ENCODE measurements at places on chromosomes 16 and 17. TPM values are rescaled to one million over a fixed set of nuclear protein-coding genes. Genes with fewer than 3 reads are reported as not detected.

The TRPV3 gene
- total RNA-seq = 0.40 TPM

The DBF4B gene
- total RNA-seq = 12.9 TPM

The ACSM2A gene
- not detected for total RNA-seq

The CPNE7 gene
- total RNA-seq = 43.1 TPM

The TMEM208 gene
- 37.7 TPM for total RNA-seq

The PPY gene
- not detected for total RNA-seq

The CES5A gene
- total RNA-seq = not detected

The CRHR1 gene
- not detected for total RNA-seq

The MTSS2 gene
- 9.2 TPM for total RNA-seq

DNA sequence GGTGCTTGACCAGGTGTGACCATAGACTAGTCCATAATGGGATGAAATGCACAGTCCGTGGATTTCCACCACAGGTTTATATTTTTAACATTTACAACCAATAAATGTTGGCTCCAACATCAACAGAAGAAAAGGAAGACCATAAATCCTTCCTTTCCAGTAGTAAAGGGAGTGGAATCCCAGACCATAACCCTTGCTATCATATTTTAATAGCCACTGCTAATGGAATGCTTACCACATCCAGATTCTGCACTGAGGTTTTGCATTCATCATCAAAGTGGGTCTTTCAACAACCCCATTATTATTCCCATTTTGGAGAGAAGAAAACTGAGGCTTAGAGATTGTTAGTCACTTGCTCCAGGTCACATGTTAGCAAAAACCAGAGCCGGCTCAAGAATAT is 106.7 kb downstream of the FOXL1 start:
- no peak for DNase-seq

GRCh38 chr16:27326738-27327585 is 13.2 kb downstream of the IL4R start:
- no peak for DNase-seq

GRCh38 chr17:82242977-82243647 is 14.3 kb downstream of the SLC16A3 start:
- no peak for DNase-seq

- no peak for DNase-seq
Observed at GRCh38 chr17:47801176-47801765, 20.3 kb downstream of the OSBPL7 start.

DNA sequence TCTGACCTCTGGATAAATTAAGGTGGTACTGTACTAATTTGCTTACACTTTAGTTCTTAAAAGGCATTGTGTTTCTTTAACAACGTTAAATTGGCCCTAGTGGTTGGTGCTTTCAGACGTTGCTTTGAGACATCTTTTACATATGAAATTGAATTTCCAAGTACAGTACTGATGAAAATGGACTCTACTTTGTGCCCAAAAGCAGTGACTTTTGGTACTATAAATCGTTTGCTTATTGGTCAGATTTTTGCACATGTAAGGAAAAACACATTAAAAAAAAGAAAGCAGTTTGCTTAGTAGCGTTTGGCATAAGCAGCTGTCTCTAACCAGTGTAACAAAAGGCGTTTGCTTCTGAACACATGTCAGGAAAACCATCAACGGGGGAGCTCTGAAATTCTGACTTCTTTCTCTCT is 139.6 kb downstream of the CDK5R1 start:
- DNase-seq = no peak

GRCh38 chr17:9976283-9977179 is 71.5 kb upstream of the RCVRN start:
- DNase-seq = no peak

GRCh38 chr16:87844120-87844733 is 25.1 kb downstream of the SLC7A5 start:
- no peak for DNase-seq

GRCh38 chr16:81481207-81481821 is 36.7 kb downstream of the CMIP start:
- no peak for DNase-seq

DNA sequence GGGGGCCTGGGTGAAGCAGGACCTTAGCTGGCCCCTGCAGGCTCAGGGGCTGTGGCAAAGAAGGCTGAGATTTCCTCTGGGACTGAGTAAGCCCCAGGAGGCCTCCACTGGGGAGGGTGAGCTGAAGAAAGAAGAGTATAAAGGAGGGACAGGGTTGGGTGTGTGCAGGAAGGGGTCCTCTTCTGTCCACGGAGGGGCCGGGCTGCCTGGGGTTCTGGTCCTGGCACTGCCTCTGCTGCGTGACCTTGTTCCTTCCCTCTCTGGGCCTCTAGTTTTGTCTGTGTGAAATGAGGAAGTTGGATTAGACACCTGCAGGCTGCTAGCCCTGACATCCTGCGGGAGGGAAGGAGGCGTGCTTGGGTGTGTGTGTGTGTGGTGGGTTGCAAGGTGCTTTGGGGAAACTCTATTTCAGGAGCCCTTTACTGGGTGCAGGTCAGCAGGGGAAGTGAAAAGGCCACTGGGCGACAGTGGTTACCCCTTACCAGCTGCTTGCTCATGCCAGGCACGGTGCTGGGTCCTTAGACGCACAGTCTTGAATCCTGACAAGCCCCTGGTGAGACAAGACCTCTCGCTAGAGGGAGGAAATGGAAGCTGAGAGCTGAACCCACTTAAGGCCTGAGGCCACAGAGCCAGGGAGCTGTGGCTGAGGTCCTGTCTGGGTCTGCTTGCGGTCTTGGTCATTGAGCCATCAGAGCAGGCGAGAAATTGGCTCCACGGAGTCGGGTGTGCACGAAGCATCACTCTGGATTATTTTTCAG is 60.7 kb downstream of the OR1D5 start:
- DNase-seq = no peak

GRCh38 chr17:20944014-20944865 is 98.6 kb downstream of the USP22 start:
- DNase-seq = no peak

- DNase-seq = no peak
Observed at GRCh38 chr17:34464812-34465211, 101.8 kb upstream of the CCL1 start.

- DNase-seq = no peak
Observed at GRCh38 chr16:25585526-25585925, 106.2 kb upstream of the HS3ST4 start.

- no peak for DNase-seq
Observed at GRCh38 chr17:16322636-16323035, 30.6 kb downstream of the CENPV start.

GRCh38 chr16:75811020-75811634 is 84.8 kb upstream of the CPHXL start:
- no peak for DNase-seq

DNA sequence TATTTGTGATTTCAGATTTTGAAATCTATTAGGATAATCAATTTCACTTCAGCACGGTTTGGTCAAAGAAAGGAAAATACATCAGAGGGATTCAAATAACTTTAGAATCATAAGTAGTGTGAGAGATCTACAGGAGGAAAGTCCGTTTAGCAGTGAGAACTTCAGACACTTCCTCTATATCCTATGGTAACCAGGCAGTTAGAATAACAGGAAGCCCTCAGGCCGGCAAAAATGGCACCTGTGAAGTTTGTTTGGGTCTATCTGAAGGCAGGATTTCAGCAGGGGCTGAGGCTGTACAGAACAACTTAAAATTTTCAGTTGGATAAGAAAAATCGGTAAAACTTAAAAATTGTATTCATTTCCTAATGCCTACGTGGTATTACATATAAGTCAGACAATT is 24.9 kb downstream of the KCNJ16 start:
- DNase-seq = no peak

DNA sequence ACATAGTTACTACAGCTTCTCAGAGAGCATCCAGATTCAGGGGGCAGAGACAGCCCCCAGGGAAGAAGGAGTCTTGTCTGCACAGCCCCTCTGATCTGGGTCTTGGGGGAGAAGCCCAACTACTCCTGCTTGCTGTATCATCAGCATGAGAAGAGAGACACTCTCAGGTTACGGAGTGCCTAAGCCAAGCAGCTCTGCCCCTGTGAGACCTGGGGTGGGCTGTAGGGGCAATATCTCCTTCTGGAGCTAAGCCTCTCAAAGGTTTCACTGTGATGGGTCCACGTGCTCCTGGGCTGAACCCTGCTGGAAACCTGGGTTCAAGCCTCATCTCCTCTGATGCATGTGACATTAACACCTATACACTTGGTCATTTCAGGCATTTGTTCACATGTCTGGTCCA is 123.2 kb downstream of the CPPED1 start:
- DNase-seq = no peak

Measured in NCI-H460 (cell line).